Stimulated activated CD8-positive, alpha-beta memory T cell treated with anti-CD3 and anti-CD28 coated beads, Interleukin-7, amount 100 ng/mL, for 1 hour (primary cell): ENCODE measurements at places on chromosomes 12 and 14.

DNA sequence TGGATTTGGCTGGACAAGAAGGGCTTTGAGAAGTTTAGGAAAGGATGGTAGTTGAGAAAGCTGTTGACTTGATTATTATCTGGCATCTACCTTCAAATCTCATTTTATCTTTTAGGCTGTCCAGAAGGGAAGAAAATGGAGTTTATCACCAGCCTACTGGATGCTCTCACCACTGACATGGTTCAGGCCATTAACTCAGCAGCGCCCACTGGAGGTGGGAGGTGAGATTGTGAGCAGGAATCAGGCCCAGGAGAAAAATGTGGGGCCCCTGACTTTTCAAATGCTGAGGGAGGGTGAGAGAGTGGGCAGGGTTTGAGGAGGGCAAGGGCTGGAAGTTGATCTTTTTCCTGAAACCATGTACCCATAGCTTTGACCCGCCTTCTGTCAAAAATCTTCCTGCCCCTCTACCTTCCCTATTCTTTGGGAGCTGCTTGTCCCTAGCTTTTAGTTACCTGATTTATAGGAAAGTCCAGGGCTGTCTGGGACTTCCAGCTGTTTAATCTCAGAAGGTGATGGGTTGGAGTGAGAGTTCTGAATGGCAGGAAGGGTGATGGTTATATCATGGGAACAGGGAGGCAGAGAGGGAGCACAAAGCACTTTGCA, 134.2 kb downstream of the SMOC1 start:
- DNase-seq = no peak

- DNase-seq = no peak
Measured at GRCh38 chr14:97581016-97581415, 783.8 kb downstream of the VRK1 start.

DNA sequence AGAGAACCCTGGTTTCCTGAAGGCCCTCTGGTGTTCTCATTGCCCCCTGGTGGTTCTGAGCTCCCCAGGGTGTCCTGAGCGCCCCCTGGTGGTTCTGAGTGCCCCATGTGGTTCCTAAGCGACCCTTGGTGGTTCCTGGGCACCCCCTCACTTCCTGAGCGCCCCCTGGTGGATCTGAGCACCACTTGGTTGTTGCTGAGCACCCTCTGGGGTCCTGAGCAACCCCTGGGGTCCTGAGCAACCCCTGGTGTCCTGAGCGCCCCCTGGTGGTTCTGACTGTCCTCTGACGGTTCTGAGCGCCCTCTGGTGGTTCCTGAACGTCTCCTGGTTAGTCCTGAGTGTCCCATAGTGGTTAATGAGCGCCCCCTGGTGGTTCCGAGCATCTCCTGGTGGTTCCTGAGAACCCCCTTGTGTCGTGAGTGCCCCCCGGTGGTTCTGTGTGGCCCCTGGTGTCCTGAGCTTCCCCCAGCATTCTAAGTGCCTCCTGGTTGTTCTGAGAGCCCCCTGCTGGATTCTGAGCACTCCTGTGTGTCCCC, 568.3 kb downstream of the TMEM121 start:
- no peak for DNase-seq

GRCh38 chr14:75264036-75264435, 14.6 kb upstream of the FOS start:
- no peak for DNase-seq

DNA sequence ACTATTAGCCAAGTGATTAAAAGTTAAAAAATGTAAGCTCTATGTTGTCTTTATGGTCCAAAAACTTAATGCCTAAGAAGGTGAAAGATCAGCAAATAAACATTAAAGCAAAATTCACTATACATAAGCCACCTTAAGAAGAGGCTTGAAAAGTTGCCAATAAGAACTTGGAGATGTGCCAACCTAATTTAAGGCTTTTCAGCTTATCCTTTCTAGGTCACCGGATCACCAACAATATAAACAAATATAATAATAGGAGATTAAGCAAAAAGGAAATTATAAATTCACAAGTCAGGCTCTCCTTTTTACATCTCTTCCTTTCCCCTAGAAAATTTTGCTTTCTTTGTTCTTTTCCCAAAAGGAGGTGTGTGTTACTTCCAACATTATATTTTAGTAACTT, 30.9 kb downstream of the SLC2A3 start:
- DNase-seq = no peak

GRCh38 chr12:51897181-51897580, 9.3 kb downstream of the ANKRD33 start:
- no peak for DNase-seq

DNA sequence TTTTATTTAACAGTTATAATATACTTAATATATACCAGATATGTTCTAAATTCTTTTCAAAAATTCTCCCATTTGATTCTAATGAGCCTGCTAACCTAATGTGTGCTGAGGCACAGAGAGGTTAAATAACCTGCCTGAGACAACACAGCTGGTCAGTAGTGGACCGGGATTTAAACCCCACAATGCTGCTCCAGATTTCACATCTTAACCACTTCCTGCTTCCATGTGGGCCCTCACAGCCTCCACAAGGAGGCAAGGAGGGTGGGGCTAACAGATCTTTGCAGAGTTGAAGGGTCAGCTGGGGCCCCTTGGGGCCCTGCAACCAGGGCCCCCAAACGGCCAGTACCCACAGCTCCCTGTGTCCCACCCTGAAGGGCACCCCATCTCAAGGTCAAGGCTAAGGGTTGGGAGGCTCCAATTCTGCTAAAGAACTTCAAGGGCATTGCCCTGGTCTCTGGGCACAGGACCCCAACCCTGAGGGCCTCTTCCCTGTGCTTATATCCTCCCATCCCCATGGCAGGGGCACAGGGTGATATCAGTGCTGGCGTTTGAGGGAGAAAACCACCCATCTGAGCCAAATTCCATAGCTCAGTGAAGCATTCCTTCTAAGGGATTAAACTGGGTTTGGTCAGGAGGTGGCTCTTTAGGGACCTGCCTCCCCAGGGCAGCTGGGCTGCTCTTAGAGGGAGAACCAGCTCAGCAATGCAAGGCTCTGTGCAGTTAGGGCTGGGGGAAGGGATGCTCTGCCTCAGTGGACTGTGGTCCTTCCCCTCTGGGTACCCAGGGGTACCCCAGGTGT, 2.2 kb downstream of the KRT80 start:
- DNase-seq = no peak

DNA sequence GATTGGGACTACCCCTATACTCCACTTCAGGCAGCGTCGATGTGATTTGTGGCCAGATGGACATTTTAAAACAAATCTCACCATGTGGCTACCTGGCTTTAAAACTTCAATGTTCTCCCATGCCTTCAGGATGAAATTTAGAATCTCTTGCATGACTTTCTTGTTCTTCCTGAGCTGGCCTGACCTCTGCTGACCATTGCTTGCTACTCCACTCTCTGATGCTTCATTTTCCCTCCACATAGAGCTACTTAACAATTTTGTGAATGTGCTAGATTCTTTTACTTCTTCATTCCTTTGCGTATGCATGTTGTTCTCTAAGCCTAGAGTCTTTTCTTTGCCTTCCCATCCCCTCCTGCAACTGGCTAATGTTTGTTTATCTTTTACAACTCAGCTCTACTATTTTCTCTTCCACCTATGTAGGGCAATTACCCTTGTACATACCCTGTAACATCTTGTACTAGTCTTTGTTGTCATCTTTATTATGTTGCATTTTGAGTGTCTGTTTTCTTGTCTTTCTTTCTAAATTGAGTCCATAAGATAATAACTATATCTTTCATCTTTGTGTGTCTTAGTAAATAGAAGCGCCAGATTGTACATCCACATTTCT, 41.2 kb downstream of the YLPM1 start:
- no peak for DNase-seq

DNA sequence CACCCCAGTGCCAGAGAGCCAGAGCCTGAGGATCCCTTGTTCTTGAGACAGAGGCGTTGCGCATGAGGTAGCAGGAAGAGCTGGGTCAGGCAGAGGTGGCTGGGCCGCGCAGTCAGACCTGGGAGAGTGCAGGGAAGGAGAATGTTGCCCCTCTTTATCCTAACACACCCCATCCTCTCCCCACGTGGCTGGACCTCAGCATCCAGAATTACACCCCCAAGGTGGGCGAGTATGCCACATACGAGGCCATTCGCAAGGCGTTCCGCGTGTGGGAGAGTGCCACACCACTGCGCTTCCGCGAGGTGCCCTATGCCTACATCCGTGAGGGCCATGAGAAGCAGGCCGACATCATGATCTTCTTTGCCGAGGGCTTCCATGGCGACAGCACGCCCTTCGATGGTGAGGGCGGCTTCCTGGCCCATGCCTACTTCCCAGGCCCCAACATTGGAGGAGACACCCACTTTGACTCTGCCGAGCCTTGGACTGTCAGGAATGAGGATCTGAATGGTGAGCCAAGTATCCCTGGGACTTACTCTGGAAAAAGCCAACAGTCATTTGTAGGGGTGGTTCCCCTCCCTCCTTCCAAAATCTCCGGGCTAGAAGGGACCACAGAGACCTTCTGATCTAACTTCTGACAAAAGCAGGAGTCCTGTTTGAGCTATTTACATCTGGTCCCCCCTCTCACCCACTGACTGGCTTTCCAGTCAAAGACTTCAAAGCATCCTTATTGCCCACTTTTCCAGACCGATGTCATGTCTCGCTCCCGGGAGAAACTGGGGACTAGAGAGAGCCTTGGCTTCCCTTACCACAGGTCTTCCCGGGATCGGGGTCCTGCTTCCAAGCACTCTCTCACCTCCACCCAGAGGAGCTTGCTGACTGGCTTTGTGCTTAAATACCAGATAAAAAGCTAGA, 6.1 kb downstream of the MMP14 start:
- DNase-seq = no peak

- DNase-seq = no peak
Measured at GRCh38 chr12:98721204-98721702, 76.2 kb downstream of the APAF1 start.

GRCh38 chr12:71858848-71859247, 19.3 kb downstream of the TBC1D15 start:
- no peak for DNase-seq

DNA sequence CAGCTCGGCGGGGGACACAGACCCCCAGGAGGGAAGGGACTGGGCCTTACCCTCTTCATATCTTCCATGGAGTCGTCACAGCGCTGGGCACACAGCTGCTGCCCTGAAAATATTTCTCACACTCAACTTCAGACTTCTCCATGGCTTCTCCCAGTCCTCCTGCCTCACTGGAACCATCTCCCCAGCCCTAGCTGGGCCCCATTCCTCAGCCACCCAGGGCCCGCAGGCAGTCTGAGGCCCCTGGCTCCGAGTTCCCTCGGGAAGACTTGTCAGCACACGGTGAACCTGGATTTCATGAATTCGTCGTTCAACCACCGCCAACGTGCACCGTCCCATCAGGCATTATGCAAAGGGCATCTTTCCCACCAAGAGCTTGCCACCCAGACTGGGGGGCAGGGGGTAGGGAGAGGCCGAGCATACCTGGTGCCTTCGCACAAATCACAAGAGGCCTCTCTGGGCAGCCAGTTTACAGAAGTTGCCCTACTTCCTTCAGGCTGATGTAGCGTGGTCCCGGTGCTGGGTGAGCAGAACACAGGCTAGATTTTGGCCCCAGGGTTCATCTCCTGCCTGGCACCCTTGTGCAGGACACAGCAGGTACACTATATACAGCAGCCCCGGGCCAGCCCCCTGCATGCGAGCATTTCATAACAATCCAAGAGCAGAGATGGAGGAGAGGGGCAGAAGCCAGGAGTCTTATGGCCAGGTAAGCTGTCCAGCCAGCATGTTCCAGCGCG, 44.2 kb downstream of the LTBP2 start:
- no peak for DNase-seq

DNA sequence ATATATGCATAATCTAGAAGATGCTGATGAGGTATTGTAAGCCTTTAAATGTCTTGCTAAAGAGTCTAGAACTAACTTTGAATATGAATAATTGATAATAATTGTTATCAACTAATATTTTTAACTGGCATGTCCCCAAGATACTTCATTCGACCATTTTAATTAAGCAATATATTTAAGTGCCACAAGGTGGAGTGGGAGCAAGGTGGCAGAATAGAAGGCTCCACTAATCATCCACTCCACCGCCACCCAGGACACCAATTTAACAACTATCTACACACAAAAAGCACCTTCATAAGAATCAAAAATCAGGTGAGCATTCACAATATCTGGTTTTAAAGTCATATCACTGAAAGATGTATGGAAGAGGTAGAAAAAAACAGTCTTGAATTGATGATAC, 409.6 kb downstream of the SEC23A start:
- no peak for DNase-seq

GRCh38 chr12:14284184-14284722, 81.2 kb upstream of the ATF7IP start:
- no peak for DNase-seq

- DNase-seq = no peak
Measured at GRCh38 chr14:87748558-87748957, 244.4 kb downstream of the GALC start.

DNA sequence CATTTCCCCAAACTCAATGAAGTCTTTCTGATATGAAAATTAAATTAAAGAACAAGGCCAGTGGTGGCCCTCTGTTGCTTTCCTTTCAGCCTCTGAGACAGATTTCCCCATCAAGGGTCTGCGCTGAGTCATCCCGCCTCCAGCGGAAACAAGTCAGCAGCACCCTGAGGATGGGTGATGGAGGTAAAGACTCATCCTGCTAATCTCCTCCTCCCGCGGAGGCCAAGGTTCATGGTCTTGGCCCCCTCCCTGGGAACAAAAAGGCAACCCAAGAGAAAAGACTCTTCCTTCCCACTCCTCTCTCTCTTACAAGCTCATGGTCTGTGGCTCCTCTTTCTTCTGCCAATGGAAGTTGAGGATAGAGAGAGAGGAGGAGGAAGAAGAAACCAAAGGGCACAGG, 9.0 kb upstream of the NUMB start:
- no peak for DNase-seq

- no peak for DNase-seq
Measured at GRCh38 chr14:69108358-69108757, 44.6 kb downstream of the DCAF5 start.

DNA sequence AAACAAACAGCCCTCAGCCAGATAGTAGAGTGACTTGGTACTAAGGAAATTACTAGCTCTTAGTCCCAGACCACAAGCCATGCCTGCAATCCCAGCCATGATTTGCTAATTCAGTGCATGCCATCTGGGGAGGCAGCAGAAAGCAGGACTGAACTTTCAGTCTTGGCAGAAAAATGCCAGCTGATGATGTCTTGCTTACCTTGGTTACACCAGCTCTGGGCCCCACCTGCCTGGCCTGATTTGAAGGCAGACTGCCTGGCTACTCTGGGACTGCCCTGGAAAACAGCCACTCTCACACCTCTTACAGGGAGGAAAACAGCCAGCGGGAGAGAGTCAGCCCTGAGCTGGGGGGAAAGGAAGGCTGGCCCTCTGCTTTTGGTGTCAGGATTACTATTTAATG, 4.6 kb upstream of the UNC119B start:
- no peak for DNase-seq

DNA sequence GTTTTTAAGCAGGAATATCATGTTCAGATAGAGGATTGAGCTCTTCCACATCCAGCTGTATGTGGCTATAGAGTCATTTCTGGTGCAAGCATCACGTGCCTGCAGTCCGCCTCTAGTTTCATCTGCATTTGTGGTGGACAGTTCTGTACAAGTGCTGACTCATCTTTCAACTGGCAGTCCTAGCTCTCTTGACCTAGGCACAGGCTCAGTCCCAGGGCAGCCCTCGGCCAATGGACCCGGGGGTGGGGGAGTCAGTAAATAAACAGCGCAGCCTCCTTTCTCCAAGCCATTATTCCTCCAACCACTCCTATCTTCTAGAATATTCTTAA, 41.8 kb upstream of the FRMD6 start:
- no peak for DNase-seq

GRCh38 chr12:29599381-29599780, 101.9 kb upstream of the OVCH1 start:
- DNase-seq = no peak
